ENCODE measurements at places on chromosomes 11 and 22.
A peak's percentile ranks its signal among the peaks of the same experiment; 100 is the strongest.

DNA sequence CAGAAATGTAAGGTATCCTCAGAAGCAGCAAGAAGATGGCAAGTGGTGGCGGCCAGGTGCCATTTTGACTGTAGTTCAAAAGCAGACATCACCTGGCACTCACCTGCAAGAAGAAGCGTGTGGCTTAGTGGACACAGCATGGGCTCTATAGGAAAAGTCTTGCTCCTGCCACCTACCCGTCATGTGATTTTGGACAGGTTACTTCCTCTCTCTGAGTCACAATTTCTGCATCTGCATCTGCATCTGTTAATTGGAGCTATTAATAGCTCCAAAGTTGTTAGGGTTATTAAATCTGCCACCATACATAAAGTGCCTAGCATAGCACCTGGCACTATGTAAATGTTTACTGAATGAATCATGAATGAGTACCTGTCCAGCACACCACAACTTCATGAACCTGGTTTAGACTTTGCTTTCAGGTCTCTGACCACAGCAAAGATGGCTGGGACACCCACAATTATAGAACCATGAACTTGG is 16.8 kb downstream of the RAB30 start:
- no peak for DNase-seq

DNA sequence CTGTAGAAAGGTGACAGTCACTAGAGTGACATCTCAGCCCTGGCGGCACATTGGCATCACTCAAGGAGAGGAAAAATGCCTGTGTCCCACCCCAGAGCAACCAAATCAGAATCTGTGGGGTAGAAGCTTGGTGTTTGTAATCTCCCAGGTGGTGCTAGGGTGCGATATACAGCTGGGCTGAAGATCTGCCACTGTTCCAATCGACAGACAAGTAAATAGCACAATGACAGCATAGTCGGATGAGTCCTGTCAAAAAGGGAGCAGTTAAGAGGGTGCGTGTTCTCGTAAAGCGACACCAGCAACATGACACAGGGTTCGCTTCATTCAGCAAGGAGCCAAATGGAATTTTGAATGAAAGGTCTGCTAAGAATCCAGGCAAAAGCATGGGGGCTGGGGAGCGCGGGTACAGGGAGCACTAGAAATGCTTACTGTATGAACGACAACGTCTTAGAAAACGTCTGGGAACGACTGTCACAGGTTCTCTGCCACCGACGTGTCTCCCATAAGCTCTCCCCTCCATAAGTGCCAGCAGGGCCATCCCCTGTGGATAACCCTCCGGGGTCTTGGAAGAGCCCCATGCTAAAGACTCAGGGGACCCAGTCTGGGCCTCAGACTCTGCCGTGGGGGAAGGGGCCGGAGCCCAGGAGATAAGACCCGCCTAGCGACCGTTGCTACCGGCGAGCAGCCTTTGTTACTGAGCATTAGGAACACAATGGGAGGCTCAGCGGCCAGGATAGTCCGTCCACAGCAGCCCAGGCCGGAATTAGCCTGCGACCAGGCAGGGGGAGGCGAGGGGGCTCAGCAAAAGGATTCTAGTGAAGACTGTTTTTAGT is 20.8 kb downstream of the ADA2 start:
- peak; percentile 36 for DNase-seq

GRCh38 chr11:10444725-10445315 is 10.2 kb upstream of the AMPD3 start:
- DNase-seq, result no peak

GRCh38 chr11:120660024-120660565 is 148.5 kb downstream of the GRIK4 start:
- DNase-seq, result peak; percentile 58

GRCh38 chr11:6771926-6772893 is at the start of gene OR2AG2:
OR2AG2 (minus strand) TSS chr11:6771976; CDS start chr11:6768957, 3,019 bp downstream.
- DNase-seq, result no peak

GRCh38 chr11:2132874-2133240 is 6.3 kb downstream of the IGF2 start:
- DNase-seq, result no peak

DNA sequence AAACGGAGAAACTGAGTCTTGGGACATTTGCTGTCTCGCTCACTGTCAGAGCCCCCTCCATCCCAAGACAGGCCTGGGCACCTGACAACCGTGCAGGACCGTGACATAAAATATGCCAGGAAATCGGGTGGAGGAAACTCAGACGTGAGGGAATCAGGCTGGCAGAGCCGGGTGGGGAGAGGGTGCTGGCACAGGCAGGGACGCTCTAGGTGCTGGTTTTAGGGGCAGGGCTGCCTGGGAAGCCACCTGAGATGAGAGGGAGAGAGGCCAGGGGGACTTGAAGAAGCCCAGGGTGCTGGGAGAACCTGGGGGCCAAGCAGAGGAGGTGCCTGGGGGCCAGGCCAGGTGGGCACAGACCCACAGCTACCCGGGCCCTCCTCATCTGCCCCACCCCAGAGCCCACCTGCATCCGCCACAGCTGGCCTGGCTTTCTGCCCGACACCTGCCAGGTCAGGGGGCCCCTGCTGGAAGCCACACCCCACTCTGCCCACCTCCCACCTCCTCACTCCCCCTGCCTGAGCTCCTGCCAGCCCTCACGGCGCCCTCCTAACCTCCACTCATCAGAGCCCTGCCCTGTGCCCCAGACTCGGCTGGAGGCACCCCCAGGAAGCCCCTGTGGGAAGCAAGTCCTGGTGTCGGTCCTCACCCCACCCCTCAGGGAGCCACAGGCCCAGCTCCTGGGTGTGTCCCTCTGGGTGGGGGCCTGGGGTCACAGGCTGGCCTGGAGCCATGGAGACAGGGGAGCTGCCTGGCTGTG is 27.3 kb upstream of the MUC5AC start:
- DNase-seq, result peak; percentile 11

DNA sequence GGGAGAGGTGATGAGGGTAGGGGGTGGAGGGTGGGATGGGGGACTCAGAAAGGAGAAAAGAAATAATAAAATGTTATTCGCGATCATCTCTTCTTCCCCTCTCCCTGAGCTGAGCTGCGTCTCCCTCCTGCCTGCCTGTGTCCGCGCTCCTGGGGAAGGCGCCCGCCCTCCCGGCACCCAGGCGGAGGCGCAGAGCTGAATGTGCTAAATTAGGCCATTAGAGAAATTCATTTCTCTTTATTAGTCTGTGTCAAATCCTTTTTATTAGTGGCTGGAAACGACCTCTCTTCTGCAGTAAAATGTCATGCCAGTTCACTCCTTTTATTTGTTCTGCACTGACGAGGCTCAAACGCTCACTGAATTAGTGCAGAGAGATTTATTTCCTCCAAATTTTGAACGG is 116.1 kb downstream of the FEZ1 start:
- no peak for DNase-seq

DNA sequence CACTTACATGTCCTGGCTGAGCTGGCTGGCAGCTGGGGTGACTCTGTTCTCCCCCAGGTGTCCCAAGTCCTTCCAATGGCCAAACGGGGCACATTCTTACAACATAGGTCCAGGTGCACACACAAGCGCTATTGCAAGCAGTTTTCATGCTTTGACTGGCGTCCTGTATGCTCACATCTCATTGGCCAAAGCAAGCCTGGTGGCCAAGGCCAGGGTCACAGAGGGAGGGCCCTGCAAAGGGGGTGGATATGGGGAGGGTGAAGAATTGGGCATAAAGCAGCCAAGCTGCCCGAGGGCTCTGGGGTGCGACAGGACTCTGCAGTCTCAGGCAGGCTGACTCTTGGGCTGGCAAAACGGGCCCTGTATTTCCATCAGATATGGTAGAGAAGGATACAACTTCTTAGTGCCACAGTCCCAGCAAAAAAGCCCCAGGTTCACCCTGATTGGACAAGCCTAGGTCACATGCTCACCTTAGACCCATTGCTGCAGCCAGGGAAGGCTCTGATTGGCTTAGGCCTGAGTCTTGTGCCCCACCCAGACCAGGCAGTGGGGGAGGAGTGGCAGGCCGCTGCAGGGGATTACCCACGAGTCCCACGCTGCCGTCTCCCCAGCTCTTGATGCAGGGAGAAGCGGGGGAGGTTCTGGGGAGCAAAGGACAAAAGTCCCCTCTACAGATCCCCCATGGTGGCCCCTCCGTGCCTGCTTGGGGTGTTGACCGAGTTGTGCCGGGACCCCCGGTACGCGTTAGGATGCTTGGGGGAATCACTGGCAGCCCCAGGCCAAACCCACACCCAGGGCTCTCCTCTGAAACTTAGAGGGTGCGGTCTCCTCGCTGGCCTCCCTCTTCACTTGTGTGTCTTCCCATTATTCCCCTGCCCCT is 110.8 kb downstream of the ARHGAP8 start:
- DNase-seq, result peak; percentile 49

DNA sequence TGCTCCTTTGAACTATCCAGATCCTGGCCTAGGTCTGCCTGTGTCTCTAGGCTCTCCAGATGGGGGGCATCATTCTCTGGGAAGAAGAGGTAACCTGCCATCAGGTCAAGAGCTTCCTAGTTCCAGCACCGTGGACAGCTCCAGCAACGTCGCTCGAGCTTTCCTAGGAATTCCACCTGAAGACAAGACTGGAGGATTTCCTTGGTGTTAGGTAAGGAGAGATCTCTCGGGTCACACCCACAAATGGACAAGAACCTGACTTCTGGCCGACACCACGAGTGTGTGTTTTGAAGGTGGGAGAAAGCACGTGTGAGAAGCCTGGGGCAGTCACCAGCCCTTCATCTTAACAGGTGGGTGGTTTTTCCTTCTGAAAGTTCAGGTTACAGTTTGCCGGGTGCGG is 1.2 kb downstream of the PRG3 start:
- DNase-seq, result no peak

DNA sequence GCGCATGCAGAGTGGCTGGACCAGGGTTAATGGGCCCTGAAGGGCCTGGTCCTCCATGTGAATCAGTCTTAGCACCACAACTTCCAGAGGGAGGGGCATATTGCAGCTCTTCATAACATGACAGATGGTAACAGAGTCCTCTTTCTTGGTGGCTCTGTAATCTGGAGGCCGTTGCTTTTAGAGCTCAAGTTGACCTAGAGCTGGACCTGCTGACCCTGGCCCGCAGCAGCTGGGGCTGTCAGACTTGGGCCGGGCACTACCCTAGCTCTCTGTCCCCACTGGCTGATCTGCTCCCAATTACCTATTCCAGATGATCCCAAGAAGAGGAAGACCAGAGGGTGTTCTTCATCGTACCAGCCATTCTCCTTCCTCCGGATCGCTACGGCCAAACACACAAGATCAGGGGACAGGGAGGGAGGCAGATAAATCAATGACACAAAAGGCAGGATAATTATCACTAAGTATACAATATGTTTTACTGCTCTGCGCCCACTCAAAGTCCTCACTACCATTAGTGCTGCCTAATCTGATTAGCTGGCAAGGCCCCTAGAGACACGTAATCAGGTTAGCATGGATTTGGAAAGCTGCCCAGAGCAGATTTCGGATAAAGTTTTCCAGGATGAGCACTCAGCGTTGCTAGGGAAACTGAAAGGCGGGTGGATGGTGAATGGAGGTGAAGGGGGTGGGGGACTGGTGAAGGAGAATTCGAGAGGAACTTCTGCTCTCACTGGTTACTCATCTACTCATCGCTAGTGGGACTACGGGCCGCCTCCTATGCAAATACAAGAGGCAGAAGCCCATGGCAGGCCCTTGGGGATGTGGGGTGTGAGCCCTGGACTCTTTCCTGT is 64.5 kb upstream of the PHOX2A start:
- DNase-seq, result peak; percentile 39

- no peak for DNase-seq
Measured at GRCh38 chr11:79179087-79179486, 261.7 kb downstream of the TENM4 start.

DNA sequence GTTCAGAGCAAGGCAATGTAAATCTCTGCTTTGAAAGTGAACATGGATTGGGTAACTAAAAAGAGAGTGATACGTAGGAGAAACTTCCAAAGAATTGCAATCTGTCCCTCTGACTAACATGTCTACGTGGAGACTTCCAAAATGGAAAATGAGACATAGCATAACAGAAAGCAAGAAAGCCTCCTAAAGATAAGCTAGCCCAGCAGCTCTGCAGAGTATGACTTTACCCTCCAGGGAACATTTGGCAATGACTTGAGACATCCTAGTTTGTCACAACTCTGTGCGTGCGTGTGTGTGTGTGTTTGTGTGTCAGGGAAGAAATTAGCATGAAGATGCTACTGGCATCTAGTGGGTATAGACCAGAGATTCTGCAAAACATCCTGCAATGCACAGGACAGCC is 817.4 kb downstream of the NTM start:
- no peak for DNase-seq

DNA sequence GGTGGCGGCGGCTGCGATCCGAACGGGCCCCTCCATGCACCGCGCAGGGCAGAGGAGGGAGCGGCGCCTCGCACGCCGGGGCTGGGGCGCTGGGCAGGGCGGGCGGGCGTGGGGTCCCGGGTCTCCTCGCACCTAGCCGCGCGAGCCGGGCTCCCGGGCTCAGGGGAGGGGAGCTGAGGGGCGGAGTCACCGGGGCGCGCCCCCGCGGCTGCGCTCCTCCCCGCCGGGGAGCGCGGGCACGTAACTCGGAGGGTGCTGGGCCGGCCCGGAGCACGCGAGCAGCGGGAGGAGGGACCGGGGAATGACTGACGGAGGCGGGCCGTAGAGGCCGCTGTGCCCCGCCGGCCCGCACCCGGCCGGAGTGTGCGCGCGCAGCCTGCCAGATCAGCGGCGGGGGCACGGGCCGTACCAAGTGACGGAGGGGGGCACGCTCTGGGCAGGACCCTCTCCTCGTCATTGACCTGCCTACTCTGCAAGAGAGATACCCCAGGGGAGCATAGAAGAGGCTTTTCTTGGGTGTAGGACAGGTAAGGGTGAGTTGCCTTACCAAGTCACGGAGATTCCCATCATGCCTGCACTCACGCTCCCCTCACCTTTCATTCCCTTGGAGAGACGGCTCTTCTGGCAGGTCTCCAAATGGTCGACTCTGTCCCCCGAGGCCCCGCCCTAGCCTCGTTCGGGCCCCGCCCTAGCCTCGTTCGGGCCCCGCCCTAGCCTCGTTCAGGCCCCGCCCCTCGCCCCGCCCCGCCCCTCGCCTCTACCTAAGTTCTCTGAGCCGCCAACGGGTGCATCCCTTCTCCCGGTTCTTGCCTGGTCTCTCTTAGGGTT is at the start of gene CDON:
CDON (minus strand) TSS at position 188 of the 828 bp plus-strand sequence. CDS start 39,390 bp downstream, outside the sequence.
- peak; percentile 98 for DNase-seq
